ENCODE measurements at places on chromosomes 7 and 10.

GRCh38 chr10:36119455-36119854, 477.4 kb upstream of the FZD8 start:
- DNase-seq, result no peak

DNA sequence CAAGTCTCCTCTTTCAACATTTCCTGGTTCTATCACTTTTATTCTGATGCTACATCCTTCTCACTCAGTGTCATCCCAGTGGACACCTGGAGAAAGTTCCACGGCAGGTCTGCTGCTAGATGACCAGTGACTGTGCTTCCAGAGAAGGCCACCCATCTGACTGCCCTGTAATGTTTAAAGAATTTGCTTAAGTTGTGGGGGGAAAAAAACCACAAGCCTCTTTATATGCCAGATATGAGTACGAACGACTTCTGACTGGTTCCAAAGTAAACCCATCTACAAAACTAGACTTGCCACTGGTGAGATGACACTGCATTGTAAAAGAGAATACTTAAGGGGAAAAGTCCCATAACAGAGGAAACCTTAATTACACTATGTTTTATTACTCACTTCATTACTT, 69.6 kb upstream of the VWC2 start:
- DNase-seq, result no peak

DNA sequence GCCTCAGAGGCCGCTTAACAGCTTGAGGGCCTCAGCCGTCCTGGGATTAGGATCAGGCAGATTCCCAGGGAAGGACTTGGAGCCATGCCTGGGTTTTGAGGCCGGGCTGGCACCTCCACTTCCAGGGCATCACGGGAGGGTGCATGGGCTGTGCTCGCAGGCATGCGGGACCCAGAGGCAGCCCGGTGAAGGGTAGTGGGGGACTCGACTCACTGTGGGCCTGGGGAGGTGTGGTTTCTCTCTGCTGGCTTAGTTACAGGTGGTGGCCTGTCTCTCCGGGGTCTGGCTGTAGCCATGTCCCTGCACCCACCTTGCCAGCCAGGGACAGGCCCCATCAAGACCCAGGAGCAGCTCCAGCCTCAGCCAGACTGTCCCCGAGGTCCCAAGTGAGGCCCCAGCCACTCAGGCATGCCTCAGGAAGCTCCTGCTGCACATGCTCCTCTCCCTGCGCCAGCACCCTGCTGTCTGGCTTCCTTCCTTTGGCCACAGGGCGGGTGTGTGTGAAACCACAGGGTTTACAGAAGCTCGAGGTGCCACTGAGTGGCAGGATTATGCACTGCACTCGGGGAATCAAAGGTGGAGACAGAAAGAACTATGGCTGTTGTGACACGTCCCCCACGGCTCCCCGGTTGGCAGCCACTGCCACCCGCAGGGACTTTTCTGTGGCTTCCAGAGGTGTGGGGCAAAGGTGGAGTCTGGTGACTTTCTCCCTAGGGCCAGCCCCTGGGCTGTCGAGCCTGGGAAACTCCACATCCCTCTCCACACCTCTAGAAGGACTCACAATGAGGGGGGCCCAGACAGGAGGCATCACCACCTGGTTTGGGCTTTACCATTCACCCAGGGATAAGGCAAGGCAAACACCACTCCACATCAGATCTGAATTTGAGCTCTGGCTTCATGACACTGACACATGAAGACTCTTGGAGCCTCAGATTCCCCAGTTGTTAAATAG, 19.7 kb downstream of the GOLGA7B start:
- peak; percentile 69 for DNase-seq

DNA sequence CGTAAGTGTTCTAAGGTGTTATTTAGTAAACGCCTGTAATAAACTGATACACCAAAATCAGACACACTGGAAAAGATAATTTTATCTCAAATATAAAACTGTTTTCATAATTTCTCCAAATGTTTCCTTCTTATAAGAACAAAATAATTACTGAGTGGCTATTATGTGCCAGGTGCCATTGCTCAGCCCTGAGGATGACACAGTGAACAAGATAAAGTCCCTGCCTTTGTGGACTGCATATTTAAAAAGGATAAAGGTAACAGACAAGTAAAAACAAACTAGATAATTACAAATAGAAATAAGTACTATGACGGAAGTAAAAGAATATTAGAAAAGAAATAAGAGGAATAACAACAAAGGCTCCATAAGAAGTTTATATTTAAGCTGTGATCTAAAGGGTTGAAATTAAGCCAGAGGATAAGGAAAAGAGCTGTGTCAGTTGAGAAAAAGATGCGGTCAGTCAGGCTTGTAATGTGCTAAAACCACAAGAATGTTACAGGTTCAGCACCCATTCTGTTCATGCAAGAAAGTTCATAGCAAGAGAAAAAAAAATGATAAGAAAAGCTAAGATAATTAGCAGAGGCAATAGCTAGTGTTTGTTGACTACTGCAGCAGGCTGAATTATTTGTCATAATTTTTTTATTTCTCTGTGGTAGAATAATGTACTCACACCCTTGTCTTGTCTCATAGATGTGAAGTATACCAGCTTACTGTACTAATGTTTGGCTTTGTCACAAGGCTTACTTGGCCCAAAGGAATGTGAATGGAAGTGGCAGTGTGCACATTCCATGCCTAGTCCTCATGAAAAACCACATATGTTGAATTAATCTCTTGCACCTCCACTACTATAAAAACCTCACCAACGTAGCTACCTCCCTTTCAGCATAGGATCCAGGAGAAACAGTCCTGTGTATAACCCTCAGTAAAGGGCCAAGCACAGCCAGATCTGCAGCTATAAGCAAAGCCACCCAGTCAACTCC, 75.1 kb downstream of the CRPPA start:
- no peak for DNase-seq

Data from K562 (cell line).